Pancreas (tissue), 10 donors: ENCODE measurements at places on chromosomes 7 and 10. TPM values are rescaled to one million over a fixed set of nuclear protein-coding genes. Genes with fewer than 3 reads are reported as not detected.

Gene ELFN1
- total RNA-seq = 0.94 TPM

Gene PLAC9
- total RNA-seq = 2.7 TPM

Gene RFC2
- total RNA-seq = 9.4 TPM

Gene PTPRE
- 1.3 TPM for total RNA-seq

Gene A1CF
- 16.9 TPM for total RNA-seq

Gene TCF7L2
- total RNA-seq = 13.2 TPM

Gene SEC31B
- 4.2 TPM for total RNA-seq
